Activated CD4-positive, alpha-beta T cell treated with anti-CD3 and anti-CD28 coated beads, Interleukin-10, Interleukin-2, amounts not matched to agents 100 ng/mL and 50 ng/mL, durations not matched to agents 16 hours and 8 hours (primary cell): ENCODE measurements at places on chromosomes 3 and 15.

GRCh38 chr3:101512396-101512645 lies 691 bp downstream of the SENP7 start:
- peak; percentile 19 for DNase-seq

DNA sequence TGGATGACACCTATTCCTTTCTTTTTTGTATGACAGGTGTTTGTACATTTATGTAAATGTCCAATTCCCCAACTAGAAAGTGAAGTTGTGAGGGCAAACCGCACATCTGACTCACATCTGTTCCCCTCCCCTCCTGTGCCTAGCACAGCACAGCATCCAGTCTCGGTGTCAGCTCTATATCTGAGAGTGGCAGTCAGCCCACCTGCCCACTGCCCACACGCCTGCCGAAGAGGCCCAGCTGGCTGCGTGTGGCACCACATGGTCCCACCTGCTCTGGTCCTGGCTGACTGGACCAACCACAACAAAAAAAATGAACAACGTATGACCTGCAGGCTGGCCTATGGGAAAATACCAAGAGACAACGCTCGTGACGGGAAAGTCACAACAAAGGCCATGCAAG lies 62.8 kb downstream of the XXYLT1 start:
- peak; percentile 13 for DNase-seq

DNA sequence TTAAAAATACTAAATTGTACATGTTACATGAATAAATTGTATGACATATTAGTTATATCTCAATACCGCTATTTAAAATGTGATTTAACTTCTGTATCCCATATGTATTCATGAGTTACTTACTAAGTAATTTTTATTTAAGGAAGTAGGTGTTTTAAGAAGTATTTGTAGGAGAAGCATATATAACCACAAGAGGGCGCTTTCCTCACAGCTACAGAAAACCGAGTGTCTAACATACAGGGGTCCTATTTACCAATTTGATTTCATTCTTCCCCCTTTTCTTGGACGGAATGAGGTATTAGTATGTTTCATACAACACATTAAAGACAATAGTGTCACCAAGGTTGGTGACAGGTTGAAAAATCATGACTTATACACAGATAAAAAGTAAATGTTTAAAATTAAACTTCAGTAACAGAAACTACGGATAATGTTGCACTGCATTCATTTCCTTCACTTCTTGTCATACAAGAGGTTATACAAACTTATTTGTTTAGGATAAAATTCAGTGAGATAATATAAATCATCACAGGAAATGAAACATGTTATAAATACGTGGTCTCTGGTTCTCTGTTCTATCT lies 253.6 kb downstream of the MAGI1 start:
- peak; percentile 17 for DNase-seq

DNA sequence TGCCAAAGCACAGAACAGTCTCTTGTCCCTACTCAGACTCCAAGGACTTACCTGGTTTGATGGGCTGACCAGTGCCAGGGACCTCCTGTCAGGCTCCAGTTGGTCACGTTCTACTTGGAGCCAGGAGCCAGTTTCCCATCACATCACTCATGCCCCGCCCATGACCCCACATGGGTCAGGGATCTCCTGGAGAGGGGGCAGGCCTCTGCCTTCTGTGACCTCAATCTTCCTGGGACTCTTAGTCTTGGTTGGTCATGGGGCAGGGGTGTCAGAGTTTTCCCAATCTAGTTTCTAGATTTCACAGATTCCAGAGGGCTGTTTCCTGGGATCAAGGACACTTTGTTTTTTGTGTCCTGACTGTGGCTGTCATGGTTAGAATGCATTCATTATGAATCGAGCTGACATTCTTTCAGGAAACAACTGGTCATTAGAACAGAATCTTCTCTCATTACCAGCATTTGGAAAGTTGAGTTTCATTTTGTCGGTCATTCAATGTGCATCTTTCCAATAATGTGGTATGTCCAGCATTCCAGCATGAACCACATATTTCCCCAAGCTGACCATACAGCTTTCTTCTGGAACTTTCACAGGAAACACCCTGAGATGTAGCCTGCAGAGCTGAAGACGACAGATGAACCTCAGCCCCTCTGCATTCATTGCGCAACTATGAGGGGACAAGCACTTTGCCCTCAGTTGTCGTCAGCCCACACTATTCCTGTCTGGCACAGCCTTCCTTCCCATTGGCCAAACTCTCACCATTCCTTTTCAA lies 19.8 kb downstream of the CYP19A1 start:
- DNase-seq, result no peak
